CD8-positive, alpha-beta memory T cell (primary cell): ENCODE measurements at places on chromosomes 5 and 9.
A peak's percentile ranks its signal among the peaks of the same experiment; 100 is the strongest.

GRCh38 chr9:120713257-120714087, 798 bp downstream of the MEGF9 start:
- DNase-seq = peak; percentile 8

DNA sequence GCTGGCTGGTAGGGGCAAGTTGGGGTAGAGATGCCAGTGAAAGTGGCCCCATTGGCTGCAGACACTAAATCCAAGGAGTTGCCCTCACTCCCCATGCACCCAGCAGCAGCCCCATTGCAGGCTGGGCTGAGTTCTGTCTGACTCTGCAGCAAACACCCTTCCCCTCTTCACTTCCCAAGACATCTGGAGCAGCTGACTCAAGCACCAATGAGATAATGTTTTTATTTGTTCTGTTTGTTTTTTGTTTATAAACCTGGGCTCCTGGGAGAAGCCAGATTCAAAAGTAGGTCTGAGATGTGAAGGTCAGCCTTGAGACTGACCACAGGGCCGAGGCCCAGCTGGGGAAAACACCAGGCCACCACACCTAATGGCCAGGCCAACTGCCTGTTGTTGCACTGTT, 545.9 kb upstream of the KLF4 start:
- DNase-seq = no peak

DNA sequence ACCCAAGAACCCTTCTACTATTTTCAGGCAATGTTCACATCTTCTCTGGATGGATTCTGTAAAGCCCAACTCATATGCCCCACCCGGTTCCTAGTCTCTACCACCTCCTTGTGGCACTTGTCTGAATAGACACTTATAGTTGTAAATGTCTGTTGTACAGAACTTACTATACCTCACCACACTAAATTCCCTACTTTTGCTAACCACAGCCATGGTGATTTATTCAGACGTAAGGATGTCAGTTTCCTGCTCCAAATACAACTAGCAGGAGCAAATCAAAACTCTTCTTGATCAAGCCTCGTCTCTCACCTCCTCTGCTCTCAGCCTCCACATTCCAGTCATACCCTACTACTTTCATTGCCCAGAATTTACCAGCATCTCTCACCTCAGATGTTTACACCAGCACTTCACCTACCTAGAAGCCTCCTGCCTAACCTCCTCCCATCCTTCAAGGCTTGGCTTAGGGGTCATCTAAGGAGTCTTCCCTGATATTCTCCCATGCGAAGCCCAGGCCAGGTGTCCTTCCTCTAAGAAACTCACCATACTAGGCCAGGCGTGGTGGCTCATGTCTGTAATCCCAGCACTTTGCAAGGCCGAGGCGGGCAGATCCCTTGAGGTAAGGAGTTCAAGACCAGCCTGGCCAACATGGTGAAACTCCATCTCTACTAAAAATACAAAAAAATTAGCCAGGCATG, 75.5 kb downstream of the MAPKAP1 start:
- DNase-seq = no peak

DNA sequence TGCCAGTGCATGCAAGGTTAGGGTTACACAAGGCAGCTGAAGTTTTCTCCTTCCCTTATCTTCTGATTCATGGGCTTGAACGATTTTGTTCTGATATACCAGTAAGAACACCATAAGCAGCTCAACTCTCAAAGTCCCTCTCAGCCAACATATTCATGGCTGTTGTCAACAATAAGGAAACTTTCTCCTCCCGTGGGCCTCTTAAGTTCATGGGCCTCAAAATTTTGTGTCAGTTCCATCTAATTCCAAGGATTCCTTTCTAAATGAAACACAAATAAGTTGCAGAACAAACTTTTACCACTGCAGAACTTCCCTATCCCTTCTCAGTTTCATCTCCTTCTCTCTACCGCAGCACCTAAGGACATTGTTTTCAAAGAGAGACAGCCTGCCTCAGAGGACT, 23.6 kb upstream of the CAST start:
- no peak for DNase-seq

GRCh38 chr9:27870404-27870803, 297.1 kb upstream of the C9orf72 start:
- no peak for DNase-seq

DNA sequence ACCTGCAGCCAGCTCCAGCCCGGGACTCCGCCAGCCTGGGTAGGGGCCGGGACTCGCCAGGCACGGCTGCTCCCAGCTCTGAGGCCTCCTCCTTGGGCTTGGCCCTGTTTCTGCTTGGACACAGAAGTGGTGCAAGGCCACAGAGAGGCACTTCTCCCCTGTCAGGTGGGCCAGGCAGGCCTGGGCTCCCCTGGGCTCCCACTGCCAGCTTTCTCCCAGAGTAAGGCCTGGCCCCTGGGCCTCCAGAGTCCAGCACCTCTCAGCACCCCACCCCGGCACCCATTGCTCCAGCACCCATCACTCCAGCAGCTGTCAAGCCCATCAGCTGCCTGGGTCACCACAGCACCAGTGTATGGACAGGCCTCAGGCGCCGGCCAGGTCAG, 71.1 kb upstream of the LRRTM2 start:
- DNase-seq = no peak

- no peak for DNase-seq
These were observed 110.4 kb downstream of the FBXO4 start for GRCh38 chr5:42035526-42035925.

DNA sequence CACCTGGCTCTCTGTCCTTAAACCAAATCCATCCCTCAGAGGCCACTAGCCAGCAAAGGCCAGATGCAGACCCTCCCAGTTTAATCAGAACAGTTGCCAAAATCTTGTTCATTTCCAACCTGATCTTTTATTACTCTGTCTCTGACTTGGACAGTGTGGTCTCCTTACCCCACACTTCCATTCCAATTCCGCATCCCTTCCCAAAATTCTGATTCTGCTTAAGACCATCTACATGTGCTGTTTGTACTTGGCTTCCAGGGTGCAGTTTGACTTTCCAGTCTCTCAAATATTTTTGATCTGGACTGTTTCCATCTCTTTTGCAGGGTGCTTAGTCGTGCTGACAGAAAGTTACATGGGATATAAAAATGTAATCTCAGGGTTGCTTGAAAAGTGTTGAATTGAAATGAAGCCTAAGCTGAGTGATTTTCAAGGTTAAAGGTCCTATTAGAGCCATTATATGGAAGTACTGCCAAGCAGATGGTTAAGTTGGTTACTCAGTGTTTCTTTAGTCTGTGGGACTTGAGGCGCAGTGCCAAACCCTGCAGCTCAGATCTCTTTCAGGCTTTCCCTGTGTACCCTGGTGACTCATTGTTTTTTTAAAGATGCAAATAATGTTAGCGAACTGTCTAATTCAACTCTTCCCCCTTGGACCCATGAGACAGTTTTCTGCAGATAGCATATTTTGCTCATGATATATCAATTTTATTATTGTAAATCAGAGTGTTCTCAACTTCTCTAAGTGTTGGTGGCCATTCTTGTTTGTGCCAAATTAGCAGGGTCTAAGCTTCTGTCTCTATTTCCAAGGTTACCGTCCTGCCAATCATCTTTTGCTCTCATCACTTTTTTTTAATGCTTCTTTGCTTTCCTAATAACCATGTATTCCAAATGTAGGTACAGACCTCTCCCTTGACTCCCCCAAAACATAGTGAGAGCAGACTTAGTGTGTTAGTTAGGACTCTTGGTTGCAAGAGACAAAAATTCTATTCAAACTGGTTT, 18.2 kb upstream of the DCP2 start:
- DNase-seq = no peak

DNA sequence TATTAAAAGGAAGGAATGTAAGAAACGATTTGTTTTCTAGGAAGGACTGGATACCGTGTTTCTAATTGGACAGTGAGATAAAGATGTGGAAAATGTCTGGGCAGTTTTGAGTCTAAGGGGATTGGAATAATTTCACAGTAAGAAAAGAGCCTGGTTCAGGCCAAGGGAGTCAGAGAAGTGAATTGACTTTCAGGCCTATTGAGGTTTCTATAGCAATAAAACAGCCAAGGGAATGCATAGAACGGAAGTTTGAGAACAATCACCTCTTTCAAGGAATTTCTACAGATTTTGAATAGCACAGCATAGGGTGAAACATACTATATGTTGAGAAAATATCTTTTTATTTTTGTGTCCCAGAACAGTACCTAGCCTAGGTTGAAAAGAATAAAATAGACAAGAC, 271.6 kb upstream of the TRPM3 start:
- DNase-seq = no peak

GRCh38 chr5:42579320-42579719, 156.1 kb downstream of the GHR start:
- DNase-seq = no peak

DNA sequence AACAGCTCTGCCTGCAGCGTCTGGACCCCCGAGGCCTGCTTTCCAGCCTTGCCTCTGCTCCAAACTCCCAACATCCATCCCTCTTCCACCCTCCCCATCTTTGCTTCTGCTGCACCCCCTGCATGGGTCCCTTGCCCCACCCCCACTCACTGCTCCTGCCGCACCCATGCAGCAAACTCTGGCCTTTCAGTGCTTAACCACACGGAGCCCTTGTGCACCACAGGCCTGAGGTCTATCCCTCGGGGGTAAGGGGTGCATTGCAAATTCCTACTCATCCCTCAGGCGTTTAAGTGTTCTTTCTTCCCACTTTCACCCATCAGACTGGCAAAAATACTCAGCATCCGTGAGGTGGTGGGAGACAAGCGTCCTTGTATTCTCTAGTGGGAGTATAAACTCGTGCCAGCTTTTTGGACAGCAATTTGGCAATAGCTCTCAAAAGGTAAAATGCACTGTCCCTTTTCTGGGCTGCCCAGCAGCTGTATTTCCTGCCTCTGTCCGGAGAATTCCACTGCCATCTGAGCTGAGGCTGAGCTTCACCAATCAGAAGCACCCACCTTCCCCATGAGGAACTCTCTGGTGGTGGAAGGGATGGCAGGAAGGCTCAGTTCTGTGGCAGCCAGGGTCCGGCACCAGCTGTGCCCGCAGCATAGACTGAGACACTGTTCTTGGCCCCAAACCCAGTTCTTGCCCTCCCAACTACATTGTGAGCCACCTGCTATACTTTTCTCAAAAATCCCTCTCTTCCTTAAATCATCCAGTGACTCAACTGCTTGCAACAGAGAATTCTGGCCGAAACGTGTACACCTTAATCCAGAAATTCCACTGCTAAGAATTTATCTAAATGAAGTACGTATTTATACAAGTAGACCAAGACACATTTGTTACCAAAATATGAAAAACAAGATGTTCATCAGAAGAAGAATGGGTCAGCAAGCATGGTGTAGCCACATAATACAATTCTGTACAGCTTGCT, 15.0 kb downstream of the PSMB7 start:
- DNase-seq = no peak

- no peak for DNase-seq
These were observed 69.6 kb downstream of the MAN2A1 start for GRCh38 chr5:109759306-109759705.

DNA sequence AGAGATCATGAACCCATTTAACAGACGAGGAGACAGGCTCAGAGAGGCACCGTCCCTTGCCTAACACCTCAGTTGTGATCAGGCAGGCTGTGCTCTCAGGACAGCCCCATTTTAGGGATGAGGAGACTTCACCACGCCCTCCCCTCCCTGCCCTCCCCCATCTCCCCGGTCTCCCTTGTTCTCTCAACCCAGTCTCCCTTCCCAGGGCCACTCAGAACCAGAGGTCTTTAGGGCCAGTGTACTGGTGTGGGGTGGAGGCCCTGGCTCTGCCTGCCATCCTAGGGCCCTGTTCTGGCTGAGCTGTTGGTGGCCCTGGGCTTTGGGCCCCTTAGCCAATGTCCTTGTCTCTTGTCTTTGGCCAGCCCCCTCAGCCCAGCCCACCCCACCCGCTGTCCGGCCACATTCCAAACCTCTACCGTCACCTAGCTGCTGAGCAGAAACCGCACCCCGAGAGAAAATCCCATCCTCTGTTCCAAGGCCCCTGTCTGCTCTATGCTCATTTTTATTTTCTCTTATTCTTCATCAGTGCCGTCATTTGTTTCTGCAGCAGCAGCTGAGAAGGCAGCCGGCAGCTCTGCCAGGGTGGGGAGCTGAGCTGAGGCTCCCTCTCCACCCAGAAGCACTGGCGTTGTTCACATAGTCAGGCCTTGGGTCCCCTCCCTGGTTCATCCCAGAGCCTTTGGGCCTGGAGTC, 33.9 kb downstream of the OLFML2A start:
- no peak for DNase-seq

DNA sequence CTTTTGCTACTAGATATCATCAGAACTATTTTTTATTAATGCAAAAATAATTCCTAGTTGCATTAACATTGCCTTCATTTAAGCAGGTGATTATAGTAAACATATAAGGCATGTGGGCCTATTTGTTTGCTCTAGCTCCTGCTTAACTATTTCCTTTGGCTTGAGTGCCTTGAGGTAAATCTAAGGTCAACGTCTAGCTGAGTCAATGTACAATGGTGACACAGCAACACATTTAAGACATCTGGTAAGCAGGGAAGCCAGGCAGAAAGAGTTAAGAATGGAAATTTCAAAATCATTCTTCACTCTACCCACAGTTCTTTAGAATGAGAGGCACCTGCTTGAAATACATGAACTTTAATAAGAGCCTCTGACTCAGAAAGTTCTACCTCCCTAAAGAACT, 111.9 kb upstream of the FST start:
- DNase-seq = no peak

DNA sequence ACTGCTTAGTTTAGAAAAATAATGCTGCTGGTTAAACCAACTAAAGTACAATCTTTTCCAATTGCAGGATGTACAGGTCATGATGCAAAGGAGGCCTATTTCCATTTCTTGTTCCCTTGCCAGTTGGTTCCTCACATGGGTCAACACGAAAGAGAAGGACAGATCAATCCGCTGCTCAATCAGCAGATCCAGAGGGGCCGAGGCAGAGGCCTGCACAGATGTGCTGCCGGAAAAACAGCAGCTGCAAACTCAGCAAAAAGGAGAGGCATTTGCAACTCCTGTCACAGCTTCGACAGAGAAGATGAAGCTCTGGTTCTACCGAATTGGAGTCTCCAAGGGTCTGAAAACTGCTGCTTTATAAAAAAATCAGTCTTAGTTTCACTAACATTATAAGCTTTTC, 69.8 kb downstream of the NIPSNAP3B start:
- no peak for DNase-seq

DNA sequence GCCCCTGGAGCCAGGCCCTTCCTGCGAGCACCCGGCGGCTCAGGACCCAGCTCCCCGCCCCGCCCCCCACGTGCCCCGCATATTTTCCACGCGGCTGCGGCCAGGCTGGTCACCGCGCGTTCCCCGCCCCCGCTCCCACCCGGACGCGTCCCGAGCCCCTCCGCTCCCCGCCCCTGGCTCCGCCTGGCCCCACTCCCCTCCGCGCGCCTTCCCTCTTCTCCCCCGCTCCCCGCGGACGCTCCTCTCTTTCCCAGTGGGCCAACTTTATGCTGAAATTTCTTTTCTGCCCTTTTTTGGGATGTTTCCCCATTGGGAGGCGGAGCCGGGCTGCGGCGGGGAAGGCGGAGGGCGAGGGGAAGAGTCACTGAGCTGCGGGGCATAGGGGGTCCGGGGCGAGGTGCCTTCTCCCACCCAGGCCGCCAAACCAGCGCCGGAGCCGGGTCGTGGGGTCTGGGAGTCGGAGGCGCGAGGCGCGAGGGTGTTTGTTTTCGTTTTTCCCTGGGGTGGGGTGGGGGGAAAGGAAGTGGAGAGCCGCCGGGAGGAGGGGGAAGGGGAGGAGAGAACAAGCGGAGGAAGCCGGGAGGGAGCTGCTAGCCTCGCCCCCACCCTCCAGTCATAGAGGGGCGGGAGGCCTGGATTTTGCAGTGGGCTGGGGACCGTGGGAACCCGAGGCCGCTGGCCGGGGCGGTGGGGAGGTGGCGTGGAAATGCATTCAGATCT, 1.0 kb upstream of the TPM2 start:
- DNase-seq = peak; percentile 21

GRCh38 chr9:115202960-115203751, 85.2 kb upstream of the TNC start:
- DNase-seq = no peak

GRCh38 chr5:61280761-61281427, 51.2 kb upstream of the ZSWIM6 start:
- DNase-seq = no peak

- DNase-seq = no peak
These were observed 348.7 kb downstream of the MAN2A1 start for GRCh38 chr5:110038297-110038997.
